Stimulated activated CD4-positive, alpha-beta T cell treated with anti-CD3 and anti-CD28 coated beads, Interleukin-15, amount 100 ng/mL, for 1 hour (primary cell): ENCODE measurements at places on chromosomes 12 and 14.

GRCh38 chr12:120853188-120853587, 51.0 kb downstream of the SPPL3 start:
- no peak for DNase-seq

- DNase-seq = no peak
Measured at GRCh38 chr12:10169104-10169503, 2.8 kb downstream of the OLR1 start.

DNA sequence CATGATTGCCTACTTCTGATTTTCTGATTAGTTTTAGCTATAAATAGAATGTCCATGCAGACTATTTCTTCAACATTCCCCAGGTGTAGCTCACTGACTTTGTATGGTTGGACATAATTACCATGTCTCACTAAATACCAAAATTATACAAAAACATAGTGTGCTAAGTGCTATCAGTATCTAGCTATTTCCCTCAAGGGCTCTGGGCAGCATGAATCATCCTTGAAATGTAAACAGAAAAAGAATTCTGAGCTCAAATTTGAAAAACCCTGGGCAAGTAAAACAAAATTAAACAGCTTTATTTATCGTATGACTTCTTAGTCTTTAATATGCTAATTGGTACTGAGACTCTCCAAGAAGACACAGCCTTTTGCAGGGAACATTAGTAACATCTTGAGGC, 82.9 kb downstream of the SPATA7 start:
- DNase-seq = no peak

- no peak for DNase-seq
Measured at GRCh38 chr14:54622192-54622958, 55.4 kb downstream of the SAMD4A start.

DNA sequence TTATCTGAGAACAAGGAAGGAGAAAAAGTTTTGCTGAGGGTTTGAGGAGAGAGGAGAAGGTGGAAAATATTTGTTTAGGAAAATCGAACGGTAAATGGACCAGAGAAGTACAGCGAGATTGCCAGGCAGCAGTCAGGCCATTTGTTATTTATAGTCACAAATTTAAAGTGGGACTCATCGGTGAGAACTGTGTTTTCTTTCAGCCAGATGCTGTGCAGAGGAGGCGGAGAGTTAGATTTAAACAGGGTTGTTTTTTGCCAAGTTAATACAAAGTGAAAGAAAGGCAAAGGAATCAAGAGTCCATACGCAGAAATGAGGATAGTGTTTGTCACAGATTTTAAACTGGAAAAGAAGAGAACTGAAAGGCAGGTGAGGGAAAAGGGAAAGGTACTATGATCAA, 200.6 kb upstream of the CNOT2 start:
- no peak for DNase-seq

GRCh38 chr14:39614297-39614923, 182.2 kb upstream of the FBXO33 start:
- DNase-seq = no peak

GRCh38 chr12:11768233-11768965, 118.9 kb downstream of the ETV6 start:
- no peak for DNase-seq

DNA sequence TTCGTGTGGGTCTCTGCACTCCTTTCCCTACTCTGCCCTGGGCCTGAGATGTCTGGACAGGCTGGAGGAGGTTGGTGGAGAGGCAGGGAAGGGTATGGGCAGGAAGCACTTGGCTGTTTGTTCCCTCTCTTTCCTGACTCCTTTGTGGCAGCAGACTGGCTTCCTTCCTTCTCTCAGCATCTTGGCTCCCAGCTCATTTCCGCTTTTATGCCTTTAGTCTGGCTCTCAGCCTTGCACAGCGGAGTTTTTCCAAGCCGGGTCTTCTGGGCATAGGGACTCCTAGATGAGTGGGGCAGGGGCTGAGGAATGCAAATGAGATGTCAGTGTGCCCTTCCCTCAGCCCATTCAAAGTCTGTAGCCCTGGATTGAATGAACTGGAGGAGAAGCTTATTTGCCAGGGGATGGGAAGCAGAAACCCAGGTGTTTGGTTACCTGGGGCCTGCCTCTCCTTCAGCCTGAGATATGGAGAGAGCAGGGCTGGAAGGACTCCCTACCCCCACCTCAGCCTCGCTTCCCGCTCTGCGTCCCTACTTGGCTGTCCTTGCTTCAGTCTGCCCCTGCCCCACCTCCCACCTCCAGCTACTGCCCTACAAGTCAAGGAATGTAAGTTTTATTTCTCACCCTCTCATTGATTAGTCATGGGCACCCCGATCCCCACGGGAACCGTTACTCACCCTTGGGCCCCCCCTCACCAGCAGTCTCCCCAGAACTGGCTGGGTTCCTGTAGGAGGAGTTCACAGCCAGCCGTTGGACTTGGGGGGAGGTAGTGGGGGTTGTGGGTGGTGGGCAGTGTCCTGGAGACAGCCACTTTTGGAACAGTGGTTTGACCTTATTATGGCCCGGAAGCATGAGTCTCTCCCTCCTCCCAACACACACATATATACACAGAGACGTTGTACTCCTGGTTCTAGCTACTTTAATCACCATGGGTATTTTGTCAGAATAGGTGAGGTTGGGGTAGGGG, 9.3 kb upstream of the ITGA5 start:
- no peak for DNase-seq

DNA sequence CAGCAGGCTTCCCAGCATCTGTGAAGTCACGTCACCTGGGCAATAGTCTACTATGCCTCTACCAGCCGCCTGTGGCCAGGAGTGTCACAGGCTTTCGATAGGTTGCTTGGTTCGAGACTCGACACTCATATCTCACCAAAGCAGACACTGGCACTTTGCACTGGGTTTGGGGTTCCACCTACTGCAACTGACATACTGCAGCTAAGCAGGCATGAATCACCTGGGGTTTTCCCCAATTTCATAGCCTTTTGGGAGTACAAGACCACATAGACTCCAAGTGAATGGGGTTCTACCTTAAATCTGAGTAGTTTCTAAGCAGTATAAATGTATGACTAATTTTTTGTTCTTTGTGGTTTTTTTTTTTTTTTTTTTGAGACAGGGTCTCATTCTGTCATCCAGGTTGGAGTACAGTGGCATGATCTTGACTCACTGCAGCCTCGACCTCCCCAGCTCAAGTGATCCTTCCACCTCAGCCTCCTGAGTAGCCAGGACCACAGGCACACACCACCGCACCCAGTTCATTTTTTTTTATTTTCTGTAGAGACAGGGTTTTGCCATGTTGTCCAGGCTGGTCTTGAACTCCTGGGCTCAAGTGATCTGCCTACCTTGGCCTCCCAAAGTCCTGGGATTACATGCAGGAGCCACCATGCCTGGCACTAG, 32.1 kb downstream of the DMAC2L start:
- DNase-seq = peak; percentile 31

GRCh38 chr12:29944269-29945000, 160.7 kb upstream of the TMTC1 start:
- DNase-seq = no peak

DNA sequence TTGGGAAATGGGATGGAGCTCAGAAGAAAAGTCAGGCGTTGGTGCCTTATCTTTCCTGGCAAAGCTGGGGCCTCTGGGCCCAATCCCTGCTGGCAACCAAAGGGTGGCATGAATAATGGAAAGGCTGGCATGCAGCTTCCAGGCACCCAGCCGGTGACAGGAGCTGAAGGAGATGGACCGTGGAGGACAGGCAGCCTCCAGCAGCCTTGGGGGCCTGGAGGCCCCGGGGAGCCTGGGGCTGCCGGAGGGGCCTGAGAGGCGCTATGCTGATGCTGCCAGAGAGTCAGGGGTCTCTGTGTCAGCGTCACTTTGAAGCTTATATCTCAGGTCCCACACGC, 38.2 kb upstream of the EML1 start:
- no peak for DNase-seq

DNA sequence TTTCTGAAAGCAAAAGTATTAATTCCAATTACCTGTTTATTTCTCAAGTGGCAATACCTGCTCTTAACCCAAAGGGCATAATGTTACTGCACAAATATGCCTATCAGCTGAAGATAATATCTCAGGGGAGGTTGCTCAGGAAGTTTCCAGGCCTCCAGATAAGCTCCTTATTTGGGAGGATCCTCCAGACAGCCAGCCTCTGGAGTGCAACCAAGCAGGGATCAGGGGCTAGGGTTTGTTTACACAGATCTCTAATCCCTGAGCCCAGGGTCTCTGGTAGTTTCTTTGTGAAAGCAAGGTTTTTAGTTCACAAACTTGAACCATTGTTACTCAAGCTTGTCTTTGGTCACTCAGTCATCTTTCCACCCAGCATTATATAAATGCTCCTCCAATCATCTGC, 124.4 kb downstream of the SLC38A4 start:
- DNase-seq = no peak

- no peak for DNase-seq
Measured at GRCh38 chr14:101361044-101361443, 200.3 kb upstream of the DIO3 start.

- DNase-seq = no peak
Measured at GRCh38 chr14:63533474-63533873, 9.7 kb downstream of the PPP2R5E start.

DNA sequence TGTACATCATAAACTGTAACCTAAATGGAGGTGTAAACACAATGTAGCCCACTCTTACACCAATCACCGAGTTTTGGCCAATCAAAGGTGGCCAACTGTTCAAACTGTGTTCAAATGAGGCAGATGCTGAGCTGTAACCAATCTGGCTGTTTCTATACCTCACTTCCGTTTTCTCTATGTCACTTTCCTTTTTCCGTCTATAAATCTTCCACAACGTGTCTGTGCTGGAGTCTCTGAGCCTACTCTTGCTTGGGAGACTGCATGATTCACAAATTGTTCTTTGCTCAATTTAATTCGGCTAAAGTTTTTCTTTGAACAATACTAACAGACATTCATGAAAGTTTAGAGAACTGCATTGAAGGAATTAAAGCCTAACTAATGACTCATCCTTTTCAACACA, 547.1 kb upstream of the USP15 start:
- no peak for DNase-seq

GRCh38 chr12:89840162-89840922, 131.7 kb upstream of the ATP2B1 start:
- DNase-seq = no peak
